NB4 (cell line): ENCODE measurements at places on chromosomes 5 and 9.

DNA sequence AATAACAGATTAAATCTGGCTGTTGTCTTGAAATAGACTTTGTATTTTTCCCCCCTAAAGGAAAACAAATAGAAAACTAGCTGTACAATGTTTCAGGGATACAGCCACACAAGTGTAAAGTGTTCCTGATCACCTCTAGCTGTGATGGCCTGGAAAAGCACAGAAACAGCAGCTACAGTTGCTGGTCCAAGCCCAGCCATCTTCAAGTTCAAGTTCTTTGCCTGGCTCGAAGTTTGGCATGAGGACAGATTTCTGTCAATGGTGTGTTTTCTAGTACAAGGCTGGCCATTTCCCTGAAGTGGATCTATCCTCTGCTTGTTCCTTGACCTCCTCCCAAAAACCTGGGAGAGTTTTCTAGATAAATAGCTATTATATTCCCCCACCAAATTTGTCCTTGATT is 272.2 kb upstream of the ADRA1B start:
- DNase-seq: no peak

DNA sequence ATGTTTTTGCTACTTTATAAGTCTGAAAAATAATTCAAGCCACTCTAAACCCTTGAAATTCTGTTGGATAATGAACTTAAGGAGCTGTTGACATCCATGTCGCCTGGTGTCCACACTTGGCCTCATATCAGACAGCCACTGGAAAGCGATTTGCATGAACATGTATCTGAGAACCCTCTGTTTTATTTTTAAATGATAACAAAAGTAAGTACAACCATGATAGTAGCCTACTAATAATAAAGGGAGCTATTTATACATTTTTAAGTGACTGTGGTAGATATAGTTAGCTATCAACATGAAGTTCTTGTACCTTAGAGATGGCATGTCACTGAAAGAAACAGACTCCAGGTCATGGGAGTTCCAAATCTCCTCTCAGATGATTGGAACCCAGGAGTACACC is 53.3 kb downstream of the PLCXD3 start:
- DNase-seq: no peak

DNA sequence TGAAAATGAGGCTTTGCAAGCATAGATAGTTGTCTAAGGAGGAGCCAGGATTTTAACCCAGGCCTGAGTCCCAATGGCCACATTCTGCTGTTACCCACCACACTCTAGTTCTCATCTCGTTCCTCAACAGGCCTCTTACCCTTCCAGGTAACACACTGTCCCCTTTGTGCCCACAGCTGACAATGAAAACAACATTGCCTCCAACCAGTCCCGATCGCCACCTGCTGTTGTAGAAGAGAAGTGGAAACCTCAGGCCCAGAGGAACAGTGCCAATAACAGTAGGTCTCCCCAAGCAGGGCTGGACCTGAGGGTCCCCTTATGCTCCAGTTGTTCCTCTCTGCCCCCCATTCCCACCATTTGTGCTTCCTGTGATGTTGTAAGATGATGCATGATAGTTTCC is 30.4 kb downstream of the AMBP start:
- DNase-seq: peak; percentile 9

GRCh38 chr5:163503106-163504078 is 2.0 kb upstream of the MAT2B start:
- DNase-seq: peak; percentile 90

GRCh38 chr5:146027751-146028150 is 77.6 kb downstream of the PLAC8L1 start:
- no peak for DNase-seq

DNA sequence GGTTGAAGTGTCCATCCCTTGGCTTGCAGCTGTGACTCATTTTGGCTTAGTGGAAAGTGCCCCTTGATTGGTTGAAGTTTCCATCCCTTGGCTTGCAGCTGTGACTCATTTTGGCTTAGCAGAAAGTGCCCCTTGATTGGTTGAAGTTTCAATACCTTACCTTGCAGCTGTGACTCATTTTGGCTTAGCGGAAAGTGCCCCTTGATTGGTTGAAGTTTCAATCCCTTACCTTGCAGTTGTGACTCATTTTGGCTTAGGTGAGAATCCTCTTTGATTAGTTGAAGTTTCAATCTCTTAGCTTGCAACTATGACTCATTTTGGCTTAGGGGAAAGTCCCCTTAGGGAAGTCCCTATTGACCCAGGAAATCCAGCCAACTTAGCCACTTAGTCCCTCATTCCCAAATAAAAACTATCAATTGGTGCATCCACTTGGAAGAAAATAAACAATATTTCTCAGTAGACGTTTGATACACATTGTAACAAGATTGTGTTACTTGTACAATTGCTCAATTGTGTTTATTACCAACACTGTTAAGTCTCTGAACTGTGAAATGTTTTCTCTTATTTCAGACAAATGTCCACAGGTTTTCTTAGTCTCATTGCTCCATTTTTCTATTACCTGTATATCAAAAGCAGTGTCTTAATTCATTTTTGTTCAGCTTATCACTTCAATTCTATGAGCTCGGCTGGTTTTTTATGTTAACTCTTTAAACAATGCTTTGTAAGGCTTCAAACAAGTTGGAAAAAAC is 2308.8 kb upstream of the ACO1 start:
- DNase-seq: peak; percentile 45

GRCh38 chr5:95221234-95221633 is 63.7 kb downstream of the MCTP1 start:
- DNase-seq: no peak

- DNase-seq: no peak
Measured at GRCh38 chr5:147483961-147484707, 25.7 kb downstream of the DPYSL3 start.

GRCh38 chr5:67902497-67902830 is 313.1 kb upstream of the PIK3R1 start:
- no peak for DNase-seq

DNA sequence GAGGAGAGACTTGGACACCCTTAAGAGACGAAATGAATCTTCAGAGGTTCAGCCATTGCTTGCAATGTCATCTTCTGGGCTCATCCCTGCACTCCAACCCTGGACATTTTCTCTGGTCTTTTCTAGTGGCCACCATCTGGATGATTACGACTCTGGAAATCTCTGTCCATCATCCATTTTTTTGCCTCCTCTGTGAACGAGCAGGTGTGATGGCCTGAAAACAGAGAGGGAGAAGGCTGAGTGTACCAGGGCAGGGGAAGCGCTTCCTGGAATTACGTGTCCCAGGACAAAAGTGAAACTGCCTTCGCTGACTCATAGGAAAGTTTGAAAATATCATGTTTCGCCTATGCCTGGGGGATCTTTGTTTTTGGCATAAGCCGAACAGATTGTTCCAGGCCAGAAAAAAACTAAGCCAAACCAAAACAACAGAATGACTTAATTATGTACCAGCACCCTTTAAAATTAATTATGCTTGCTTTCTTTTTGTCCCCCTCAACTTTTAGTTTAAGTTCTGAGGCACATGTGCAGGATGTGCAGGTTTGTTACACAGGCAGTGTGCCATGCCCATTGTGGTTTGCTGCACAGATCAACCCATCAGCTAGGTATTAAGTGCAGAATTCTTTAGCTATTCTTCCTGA is 31.9 kb downstream of the ANKRD33B start:
- DNase-seq: no peak

GRCh38 chr5:2492476-2492875 is 259.0 kb downstream of the IRX2 start:
- no peak for DNase-seq

GRCh38 chr5:19977099-19977498 is 10.9 kb downstream of the CDH18 start:
- DNase-seq: no peak

- no peak for DNase-seq
Measured at GRCh38 chr9:125262294-125262991, 817 bp downstream of the GAPVD1 start.

- no peak for DNase-seq
Measured at GRCh38 chr5:153926201-153926600, 112.5 kb downstream of the FAM114A2 start.

DNA sequence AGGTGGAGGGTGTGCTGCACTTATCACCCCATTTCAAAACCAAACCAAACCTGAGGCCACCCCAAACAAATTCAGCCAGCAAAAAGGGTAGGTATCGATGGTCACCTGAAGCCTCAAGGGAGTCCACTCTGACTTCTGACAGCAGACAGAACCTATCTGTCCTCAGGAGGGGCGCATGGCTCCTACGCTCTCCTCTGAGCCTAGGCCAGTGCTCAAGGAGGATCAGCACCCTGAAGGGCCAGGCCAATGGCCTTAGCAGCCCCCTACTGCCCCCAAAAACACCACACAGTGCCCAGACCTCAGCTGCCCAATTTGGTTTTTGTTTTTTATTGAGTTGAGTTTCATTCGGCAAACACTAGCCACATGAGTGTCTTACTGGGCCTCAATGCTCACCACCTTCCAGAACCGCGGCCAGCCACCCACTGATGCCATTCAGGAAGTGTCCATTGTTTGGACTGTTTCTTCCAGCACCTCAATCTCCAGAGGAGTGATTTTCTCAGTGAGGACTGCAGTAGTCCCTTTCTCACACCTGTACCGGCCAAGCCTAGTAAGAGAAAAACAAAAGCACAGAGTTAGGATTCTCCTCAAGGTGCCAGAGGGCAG is 62.0 kb downstream of the PSMB7 start:
- DNase-seq: no peak

GRCh38 chr5:170503990-170504596 is at the start of gene KCNIP1:
Gene KCNIP1 (plus strand): TSS chr5:170504020.
- DNase-seq: no peak

DNA sequence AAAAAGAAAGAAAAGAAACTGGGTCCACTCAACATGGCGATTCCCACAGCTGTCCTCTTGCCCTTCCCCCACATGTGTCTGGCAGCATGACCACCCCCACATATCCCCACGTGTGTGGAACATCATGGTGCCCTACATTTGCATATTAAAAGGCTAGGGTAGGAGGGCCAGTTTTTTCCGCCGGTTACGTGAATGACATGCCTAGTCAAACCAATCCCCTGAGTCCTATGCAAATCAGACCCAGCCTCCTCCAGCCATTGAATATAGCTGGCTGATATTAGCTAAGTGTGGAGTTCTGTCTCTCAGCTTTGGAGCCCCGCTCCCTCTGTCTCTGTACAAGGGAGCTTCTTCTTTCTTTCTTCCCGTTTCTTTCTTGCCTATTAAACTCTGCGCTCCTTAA is 33.0 kb upstream of the CCDC112 start:
- peak; percentile 76 for DNase-seq

GRCh38 chr9:124164811-124165210 is 92.9 kb upstream of the NEK6 start:
- no peak for DNase-seq

DNA sequence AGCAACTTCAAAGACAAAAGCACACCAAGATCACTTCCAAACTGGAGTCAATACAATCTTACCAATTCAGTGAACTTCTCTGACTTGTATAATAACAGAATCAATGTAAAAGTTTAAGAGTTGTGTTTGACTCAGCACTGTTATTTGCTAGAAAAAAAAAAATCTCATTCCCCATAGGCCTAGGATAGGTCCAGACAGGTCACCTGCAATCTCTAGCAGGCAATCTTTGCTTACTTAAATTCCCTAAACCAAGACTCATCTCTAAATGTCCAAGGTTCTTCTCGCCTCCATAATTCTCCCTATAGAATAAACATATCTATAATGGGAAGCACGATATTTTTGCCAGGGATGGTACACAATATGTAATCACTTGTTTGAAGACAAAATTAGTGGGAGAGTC is 2.5 kb downstream of the FAM169A start:
- DNase-seq: no peak

DNA sequence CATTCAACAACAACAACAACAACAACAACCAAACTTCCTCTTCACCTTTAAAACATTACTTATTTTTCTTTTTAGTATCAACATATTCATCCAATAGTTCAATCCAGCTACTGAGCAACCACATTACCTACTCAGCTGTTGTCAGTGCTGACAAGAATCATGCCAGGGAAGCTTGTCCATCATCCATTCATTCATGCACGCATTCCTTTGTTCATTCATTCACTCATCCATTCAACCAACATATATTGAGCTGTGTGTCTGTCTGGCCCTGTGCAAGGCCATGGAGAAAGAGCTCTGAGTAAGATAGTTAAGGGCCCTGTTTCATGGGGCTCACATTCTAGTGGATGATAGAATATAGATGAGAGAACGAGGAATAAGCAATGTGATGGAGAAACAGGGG is 80.2 kb upstream of the TBC1D2 start:
- DNase-seq: no peak

DNA sequence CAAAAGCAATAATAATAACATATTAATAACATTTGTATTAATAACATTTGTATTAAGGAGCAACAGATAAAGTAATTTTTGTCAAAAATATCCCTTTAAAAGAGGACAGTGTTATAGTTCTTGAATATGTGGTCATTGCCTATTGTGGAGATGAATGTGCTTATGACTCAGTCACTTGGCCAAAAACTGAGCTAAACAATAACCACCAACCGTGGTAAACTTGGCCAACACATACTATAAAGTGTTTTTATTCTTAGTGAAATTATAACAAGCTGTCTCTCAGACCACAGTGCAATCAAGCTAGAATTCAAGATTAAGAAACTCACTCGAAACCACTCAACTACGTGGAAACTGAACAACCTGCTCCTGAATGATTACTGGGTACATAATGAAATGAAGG is 159.2 kb upstream of the PLPPR1 start:
- no peak for DNase-seq

DNA sequence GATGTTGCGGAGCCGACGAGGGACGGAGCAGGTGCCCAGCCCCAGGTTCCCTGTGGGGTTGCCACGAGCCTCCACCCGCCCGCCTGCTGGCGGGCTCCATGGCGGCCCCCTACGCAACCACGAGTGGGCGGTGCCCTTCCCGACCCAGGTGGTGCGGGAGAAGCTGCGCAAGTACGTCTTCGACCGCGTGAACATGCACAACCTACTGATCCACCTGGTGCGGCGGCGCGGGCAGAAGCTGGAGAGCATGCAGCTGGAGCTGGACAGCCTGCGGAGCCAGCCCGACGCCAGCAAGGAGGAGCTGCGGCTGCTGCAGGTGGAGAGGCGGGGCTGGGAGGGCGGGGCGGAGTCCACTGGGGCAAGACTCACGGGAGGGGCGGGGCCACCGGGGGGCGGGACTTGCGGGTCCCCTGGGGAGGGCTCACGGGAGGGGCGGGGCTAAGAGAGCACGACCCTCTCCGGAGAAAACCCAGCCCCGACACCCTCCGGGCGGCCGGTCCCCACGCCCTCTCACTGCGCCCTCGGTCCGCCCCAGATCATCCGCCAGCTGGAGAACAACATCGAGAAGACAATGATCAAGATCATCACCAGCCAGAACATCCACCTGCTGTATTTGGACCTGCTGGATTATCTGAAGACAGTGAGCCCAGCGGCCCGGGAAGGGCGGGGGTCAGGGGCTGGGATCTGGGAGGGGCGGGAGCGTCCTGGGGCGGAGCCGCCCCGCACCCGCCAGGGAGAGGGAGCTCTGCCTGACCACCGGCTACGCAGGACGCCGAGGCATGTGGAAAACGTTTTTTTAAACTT is 3.9 kb downstream of the CCDC183 start:
- peak; percentile 83 for DNase-seq
